ENCODE measurements at places on chromosomes 3 and 15.

DNA sequence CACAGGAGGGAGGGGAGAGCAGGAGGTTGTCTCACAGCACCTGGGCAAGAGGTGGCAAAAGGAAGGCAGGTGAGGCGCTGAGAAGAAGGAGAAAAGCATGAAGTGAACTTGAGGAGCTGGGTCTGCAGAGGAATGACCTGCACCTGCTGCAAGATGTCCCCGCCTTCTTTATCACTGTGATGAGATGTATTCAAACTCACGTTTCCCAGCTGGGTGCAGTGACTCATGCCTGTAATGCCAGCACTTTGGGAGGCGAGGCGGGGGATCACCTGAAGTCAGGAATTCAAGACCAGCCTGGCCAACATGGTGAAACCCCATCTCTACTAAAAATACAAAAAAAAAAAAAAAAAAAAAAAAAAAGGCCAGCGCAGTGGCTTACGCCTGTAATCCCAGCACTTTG, 22.2 kb upstream of the ZNF710 start:
- no peak for DNase-seq

- DNase-seq: peak; percentile 66
Observed at GRCh38 chr15:50764461-50765194, 878 bp downstream of the SPPL2A start.

DNA sequence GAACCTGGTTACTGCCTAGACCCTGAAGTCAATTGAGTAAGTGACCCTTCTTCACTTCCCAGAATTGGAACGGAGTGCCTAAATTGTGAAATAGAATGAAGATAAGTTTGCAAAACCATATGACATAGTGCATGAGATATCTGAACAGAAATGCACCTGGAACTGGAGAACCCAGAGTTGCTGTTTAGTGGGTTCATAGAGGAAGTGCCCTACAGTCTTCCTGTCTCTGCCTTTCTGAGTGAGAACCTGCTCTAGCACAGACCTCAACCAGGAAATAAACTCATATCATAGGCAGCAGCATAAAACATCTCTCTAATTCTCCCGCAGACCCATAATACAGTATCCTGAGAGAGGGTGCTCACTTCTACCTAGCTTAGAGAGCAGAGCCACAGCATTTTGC, 82.9 kb downstream of the EOMES start:
- peak; percentile 67 for DNase-seq

- no peak for DNase-seq
Observed at GRCh38 chr3:183922421-183922820, 37.7 kb upstream of the PARL start.

DNA sequence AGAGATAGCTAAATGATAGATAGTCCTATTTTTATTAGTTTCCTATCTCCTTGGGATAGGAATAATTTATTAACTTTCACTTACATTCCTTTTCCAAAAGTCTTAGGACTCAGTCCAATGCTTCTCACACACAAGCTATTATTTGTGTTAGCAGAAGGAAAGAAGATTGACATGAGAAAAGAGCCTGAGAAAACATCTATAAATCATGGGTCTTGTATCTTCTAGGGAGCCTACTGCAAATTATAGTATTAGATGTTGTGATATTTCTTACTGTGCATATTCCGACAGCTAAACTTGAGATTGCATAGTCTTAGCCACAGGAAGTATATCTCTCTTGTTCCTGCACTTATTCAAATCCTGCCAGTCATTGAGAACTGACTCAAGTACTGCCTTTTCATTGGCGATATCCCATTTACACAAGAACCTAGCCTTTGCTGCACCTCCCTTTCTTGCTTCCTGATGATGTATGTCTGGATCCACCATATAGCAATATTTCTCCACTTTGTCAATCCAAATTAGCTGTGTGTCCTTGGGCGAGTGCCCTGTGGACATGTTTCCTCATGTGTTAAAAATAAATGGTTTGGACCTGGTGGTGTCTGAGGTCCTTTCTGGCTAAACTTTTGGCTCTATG, 245.1 kb upstream of the LMCD1 start:
- no peak for DNase-seq

DNA sequence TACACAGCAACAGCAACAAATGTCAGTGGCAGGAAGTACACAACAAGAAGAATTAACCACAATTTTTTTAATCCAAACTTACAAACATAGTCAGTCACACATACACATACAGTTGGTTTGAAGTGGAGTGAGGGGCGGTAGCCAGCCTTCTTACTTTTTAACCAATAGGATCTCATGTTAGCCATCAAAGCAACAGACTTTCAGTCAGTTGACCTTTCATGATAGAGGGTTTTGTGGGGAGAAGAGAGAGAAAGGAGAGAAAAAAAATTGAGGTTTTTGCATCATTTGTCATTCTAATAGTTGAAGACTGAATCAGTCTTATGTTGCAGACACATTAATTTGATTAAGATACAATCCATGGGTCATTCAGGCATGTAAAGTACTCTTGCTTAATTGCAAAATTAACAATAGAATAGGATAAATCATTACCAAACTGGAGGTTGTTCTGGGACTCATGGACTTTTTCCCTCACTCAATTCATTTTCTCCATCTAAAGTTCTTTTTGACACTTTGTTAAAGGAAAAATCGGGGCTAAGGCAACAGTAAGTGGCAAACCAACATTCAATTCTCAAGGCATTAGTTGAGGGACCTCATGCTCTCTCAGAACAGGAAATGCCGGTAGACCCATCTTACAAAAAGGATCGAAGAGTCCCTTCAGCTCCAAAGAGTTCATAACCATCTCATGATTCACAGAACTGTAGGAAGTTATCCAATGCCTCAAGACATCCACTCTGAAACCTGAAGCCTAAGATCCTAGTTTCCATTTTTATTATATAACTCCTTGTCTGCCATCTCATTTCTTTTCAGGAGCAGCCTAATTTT, 159.5 kb upstream of the LPP start:
- DNase-seq: no peak

DNA sequence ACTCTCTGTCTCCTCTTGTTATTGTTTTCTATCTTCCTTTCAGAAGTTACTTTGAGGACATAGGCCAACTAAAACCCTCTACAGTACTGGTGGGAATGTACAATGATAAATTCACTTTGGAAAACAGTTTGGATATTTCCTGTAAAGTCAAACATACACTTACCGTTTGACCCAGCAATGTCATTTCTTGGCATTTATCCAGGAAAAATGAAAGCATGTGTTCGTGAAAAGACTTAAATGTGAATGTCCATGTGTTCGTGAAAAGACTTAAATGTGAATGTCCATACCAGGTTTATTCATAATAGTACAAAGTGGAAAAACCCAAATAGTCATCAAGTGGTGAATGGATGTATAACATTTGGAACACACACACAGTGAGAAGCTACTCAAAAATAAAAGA, 361.5 kb upstream of the DPH6 start:
- no peak for DNase-seq

- DNase-seq: peak; percentile 58
Observed at GRCh38 chr3:48268936-48269561, 28.1 kb downstream of the ZNF589 start.

GRCh38 chr3:56862352-56863062, 60.8 kb upstream of the ARHGEF3 start:
- peak; percentile 68 for DNase-seq

DNA sequence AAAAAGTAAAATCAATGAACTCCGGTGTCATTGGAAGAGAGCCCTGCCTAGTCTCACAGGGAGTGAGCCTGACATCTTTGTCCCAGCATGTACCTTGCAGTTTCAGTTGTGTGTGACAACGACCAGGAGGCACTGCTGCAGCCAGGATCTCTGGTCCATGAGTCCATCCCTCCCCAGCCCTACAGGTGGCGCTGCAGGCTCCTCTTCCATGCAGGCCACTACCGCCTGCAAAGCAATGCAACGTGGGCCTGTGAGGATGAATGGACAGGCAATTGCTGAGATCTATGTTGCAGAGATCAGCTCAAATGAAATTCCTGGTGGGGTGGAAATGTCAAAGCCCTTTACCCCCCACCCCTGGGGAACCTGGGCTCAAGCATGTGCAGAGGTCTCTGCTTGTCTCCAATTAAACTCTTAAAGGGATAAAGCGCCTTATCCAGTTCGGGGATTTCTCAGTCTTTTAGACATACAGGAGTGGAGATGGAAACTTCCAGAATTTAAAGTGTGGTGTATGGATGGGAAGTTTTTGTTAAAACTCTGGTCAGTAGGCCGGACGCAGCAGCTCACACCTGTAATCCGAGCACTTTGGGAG, 35.8 kb downstream of the TKT start:
- DNase-seq: peak; percentile 91

DNA sequence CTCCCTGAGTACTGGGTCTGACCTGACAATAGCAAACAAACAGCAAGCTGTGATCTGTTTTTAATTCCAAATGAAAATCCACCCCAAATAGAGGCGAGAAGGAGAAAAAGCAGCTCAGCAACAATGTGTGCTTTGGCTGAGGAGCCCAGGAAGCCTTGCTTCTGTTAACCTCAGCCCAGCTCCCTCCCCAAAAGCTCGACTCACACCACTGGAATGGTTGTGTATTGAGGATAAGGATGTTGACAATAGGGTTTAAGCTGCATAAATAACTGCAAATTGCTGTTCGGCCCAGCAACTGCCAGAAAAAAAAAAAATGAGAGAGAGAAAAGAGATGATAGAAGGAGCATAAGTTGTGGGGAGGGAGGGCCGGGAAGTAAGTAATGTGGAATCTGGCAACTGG, 104.0 kb upstream of the TBC1D5 start:
- DNase-seq: no peak

DNA sequence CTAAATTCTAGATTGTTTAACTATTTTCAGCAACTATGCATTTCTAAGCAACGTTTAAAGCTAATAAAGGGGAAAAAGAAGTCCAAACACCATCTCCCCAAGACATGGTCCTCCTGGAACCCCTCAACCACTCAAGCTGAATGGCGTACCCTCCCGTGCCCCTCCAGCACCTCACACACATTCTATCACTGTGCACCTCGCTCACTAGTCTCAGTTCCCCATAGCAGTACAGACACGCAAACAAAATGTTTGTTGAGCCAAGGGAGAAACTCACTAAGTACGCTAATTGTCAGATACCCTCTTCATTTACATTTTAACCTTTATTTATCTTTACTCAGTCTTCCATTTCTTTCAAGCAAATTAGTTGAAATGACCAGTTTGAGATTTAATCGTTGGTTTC, 48.8 kb downstream of the ACAP2 start:
- no peak for DNase-seq

- peak; percentile 67 for DNase-seq
Observed at GRCh38 chr15:91942720-91943394, 89.3 kb downstream of the SLCO3A1 start.

DNA sequence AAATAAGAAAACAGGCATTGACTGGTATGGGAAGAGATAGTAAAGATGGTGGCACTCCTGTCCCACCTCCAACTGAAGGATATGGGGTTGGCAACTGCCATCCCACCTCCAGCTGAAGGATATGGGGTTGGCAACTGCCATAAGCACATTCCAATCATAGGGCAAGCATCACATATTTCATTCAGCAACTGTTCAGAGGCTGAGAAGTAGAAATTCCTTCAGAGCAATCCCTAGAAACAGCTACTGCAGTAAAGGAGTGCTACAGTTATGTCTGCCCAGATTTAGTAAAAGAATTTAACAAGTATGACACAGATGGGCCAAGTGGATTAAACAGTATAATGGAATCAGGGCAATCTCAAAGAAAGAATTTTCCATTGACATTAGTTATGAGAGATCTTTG, 156.8 kb downstream of the IMPG2 start:
- DNase-seq: no peak

- DNase-seq: no peak
Observed at GRCh38 chr3:188469228-188469885, 315.4 kb downstream of the LPP start.

DNA sequence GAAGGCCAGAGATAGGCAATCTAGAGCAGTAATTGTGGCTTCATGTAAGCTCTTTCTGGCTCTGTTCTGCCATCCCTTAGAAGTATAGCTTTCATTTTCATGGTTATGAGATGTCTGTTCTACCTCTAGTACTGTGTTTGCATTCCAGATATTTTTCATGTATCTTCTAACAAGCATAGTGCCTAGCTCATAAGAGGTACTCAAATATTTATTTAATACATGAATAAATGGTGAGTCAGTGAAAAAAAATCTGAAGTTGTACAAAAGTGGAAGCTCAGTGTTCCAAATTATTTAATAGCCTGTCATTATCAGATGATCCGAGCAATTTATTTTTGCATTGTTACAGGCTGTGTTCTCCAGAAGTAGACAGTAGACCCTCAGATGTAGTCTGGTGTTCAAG, 64.3 kb downstream of the OXSM start:
- DNase-seq: no peak

GRCh38 chr3:30282154-30282696, 324.2 kb upstream of the TGFBR2 start:
- no peak for DNase-seq

DNA sequence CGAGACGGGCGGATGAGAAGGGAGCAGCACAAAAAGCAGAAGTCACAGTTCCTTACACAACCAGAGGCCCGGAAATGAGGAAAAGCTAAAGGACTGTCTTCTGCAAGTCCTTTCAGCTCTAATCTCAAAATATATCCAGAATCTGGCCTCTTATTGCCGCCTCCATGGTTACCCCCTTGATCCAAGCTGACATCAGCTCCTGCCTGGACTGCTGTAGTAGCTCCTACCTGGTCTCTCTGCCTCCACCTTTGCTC, 324.0 kb upstream of the ROPN1 start:
- no peak for DNase-seq

- no peak for DNase-seq
Observed at GRCh38 chr3:168053115-168053514, 42.6 kb downstream of the GOLIM4 start.

- no peak for DNase-seq
Observed at GRCh38 chr3:29486096-29486495, 205.2 kb downstream of the RBMS3 start.
